ENCODE measurements at places on chromosomes 6 and 20.

- DNase-seq: no peak
These were observed 1.4 kb upstream of the ENPP3 start for GRCh38 chr6:131635384-131636340.

DNA sequence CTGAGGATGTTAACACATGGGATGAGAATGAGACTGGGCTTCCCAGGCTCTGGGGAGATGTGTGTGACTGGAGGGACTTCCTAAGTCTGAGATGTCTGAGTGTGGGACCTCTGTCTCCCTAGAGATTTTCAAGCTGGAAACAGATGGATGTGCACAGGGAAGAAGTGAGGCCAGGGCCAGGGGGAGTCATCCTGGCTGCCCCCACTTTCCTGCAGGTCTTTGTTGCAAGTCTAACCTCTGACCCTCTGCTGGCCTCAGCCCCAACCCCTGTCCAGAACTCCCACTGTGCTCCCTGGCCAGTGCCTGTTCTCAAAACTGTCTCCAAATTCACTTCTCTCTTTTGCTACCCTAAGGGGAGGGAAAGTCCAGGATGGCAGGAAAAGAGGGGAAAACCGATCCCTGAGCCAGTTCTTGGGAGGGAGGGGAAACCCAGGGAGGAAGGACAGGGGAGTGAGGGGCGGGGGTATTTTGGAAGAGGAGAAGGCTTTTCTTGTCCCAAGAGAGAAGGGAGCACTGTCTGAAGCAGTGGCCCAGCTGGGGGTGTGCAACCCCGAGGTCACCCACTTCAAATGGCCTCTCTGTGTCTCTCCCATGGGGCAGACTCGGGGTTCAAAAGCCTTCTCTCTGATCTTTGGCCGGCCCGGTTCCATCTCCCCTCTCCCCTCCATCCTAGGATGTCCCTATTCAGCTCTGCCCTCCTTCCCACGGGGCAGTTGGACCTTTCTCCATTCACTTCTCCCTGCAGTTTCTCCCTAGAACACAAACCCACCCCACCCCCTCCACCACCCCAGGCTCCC is 3.1 kb downstream of the PPP1R18 start:
- no peak for DNase-seq

DNA sequence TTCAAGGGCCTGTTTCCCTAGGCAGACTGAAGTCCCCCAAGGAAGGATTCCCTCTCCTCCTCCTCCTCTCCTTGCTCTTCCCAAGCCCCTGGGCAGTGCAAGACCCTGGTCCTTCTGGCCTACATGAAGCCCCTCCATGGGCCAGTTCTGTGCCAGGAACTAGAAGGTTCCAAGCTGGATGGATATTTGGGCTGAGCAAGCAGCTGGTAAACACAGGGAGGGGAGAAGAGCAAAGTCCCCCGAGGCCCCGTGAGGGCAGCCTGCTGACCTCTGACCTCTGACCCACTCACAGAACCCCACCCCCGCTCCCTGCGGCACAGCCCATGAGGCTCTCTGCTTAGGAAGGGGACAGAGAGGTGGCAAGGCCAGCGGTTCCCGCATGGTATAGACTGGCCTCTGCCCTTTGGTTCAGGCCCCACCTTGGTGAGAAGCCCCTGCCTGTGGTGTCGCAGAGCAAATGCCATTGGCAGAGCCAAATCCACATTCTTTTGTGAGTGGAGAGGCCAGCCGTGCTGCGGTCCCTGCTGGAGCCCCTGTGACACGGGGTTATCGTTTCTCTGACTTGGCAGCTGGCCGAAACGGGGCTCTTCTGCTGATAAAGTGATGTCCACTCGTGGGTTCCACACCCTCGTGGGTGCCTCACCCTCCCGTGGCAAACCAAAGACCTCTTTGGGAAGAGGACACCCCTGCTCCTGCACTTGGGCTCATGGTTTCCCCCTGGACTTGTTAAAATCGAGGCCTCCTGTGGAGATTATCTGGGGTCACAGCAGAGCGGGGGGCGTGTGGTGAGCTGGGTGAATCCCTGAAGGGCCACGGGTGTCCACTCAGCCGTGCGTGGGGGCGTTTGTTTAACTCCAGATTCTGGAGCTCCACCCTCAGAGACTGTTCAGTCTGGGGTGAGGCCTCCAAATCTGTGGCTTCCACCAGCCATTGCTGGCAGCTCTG is 2.1 kb upstream of the CHRNA4 start:
- DNase-seq: no peak

- no peak for DNase-seq
These were observed 14.0 kb downstream of the DPPA5 start for GRCh38 chr6:73340048-73340447.

- no peak for DNase-seq
These were observed 791 bp upstream of the STX11 start for GRCh38 chr6:144149558-144149893.

DNA sequence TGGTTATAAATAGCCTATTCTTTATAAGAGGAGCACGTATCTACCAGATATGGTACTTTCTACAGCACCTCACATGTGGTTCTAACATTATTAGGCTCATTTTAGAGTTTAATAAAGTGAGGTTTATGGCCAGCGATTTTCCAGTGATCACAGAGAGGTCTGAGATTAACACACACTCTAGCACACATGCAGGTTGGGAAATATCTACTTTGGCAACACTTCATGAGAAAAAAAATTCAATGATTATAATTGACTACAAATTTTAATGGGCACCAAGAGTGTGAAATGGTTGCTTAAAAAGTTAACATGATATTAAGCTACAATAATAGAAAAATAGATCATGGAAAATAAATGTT is 693 bp upstream of the KLHL31 start:
- no peak for DNase-seq

DNA sequence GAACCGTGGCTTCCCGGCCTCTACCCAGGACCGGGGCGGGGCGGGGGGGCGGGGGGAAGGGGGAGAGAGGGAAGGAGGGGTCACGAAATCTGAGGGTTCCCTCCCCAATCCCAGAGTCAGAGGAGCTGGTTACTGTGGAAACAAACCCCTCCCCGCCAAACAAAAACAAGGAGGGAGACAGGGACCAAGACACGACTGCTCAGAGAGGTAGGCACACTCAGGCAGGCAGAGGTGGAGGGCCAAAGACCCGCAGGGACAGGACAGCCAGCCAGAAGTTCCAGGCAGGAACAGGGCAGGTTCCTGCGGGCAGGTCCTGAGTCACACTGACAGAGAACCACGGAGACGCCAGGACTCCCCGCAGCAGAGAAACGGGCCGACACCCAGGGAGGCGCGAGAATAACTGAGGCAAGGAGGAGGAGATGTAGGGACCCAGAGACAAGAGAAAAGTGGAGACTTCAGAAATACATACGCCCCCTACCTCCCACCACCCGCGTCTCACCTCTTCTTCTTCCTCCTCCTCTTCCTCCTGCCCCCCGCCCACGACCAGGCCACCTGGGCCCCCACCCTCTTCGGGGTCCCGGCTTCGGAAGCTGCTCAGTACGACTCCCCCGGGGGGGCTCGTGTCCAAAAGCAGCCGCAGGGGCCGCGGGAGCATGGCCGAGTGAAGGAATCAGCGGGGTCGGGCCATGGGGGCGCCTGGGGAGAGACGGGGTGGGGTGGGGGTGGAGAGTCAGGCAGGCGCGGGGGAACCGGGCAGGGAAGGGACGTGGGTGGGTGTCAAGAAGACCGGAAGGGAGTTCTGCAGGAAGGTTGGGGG is 578 bp downstream of the RGL2 start:
- DNase-seq: peak; percentile 55

- DNase-seq: no peak
These were observed 10.8 kb upstream of the LATS1 start for GRCh38 chr6:149728499-149729234.

DNA sequence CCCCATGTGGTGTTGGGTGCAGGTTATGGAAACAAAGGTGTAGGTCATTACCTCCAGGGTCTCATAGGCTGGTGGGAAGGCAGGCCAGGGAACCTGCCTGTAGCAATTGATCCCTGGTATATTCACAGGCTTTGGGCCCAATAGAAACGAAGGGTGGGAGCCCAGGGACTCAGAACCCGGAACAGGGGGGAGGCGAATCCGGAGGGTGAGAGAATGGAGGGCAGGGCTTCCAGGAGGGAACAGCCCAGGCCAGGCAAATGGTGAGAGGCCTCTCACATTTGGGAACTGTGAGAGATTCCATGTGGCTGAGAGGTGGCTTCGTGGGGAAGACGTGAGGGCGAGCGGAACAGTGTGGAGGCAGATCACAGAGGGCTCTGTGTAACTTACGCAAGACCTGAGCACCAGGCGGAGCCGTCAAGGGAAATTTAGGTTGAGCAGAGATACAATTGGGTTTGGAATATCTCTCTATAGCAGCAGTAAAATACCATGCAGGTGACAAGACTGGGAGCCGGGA is 267.1 kb downstream of the ERMARD start:
- DNase-seq: no peak
